ENCODE measurements at places on chromosomes 13 and 19. TPM values are rescaled to one million over a fixed set of nuclear protein-coding genes. Genes with fewer than 3 reads are reported as not detected.

The MCF2L gene
- total RNA-seq = 8.6 TPM

The NOVA2 gene
- total RNA-seq = not detected

The KIR3DL2 gene
- total RNA-seq = 1.7 TPM

The SHD gene
- total RNA-seq = not detected

The ATXN8OS gene
- not detected for total RNA-seq

Data from activated T-cell treated with anti-CD3 and anti-CD28 coated beads, Interleukin-2, amount 50 U/mL, for 4 hours (primary cell).